ENCODE measurements at places on chromosomes 4 and X. TPM values are rescaled to one million over a fixed set of nuclear protein-coding genes. Genes with fewer than 3 reads are reported as not detected.

The RGN gene
- total RNA-seq: 2.4 TPM

The SLC30A9 gene
- total RNA-seq: 43.8 TPM

The ATP2B3 gene
- not detected for total RNA-seq

The SHROOM2 gene
- under 0.01 TPM for total RNA-seq

The LDOC1 gene
- 6.8 TPM for total RNA-seq

The FRG2 gene
- total RNA-seq: not detected

The MSANTD1 gene
- 0.60 TPM for total RNA-seq

The KLHL13 gene
- total RNA-seq: 21.1 TPM

The F8A3 gene
- total RNA-seq: 0.79 TPM

The SLIT2 gene
- total RNA-seq: 4.4 TPM

The PRSS12 gene
- 40.7 TPM for total RNA-seq

The LARP7 gene
- 13.1 TPM for total RNA-seq

The UGT2B15 gene
- total RNA-seq: not detected

The SMPX gene
- not detected for total RNA-seq

The IGBP1 gene
- total RNA-seq: 96.1 TPM

The GPR50 gene
- total RNA-seq: not detected

The ATOH1 gene
- total RNA-seq: not detected

The AWAT1 gene
- total RNA-seq: not detected

The SOD3 gene
- 22.5 TPM for total RNA-seq

The HSFX3 gene
- total RNA-seq: not detected

The OCRL gene
- 12.4 TPM for total RNA-seq

The GYPA gene
- not detected for total RNA-seq

The DCAF8L2 gene
- not detected for total RNA-seq
